HuH-7 (cell line): ENCODE measurements at places on chromosomes 2 and 18.

DNA sequence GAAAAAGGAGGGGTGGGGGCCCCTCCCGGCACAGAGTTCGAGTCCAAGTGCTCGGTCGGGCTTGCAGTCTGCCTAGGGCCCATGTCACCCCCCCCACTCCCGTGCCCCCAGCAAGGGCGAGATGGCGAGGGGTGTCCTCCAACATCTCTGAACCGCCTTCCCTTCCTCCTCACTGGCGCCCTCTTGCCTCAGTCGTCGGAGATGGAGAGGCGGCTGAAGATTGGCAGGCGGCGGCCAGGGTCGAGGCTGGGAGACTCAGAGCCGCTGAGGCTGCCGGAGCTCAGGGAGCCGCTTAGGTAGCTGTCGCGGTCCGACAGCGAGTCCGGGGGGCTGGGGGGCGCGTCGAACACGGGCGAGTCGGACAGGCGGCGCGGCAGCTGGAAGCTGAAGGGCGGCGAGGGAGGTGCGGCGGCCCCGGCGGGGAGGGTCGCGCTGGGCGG, 2.3 kb downstream of the ZFP36L2 start:
- DNase-seq: no peak

- no peak for DNase-seq
These were observed 445.7 kb upstream of the TRIB2 start for GRCh38 chr2:12270876-12271588.

- no peak for DNase-seq
These were observed 251.8 kb upstream of the SMIM21 start for GRCh38 chr18:75679331-75679730.

DNA sequence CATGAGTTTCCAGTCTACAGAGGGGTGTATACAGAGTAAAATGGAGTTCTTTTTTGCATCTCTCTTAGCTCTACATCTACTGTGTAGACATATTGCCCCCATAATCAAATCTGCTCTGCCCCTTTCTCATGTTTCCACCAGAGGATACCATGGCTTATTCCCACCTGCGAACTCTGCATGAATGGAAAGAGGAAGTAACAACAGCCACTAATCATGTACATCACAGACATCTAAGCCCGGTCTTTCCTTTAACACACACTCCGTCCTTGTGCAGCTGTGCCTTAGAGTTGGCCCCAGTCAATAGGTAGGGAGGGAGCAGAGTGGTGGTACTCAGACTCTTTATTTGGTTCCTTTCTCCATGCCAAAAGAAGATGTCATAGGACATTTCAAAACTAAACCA, 147.3 kb upstream of the NRP2 start:
- DNase-seq: no peak
